Tibial nerve (tissue), 4 donors: ENCODE measurements at places on chromosomes 1 and 21. TPM values are rescaled to one million over a fixed set of nuclear protein-coding genes. Genes with fewer than 3 reads are reported as not detected.

DNA sequence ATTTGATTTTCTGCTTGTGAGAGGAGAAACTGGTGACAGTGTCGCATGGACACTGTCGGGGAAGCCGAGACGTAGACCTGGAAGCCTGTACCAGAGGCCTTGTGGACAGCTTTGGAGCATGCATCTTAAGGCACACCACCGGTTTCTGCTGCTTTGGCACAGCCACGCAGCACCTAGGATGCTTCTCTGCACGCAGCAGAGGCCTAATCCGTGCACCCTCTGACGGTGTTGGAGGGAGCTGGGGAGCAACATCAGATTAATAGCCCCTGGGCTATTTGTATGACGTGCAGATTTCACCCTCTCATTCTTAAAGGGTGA is 30.3 kb downstream of the TEX35 start:
- peak overlapping the region; percentile 87 for H3K27ac ChIP-seq
- H3K4me3 ChIP-seq: peak overlapping the region; percentile 86
- peaks cover 18% of the 10 kb centered on the region for H3K36me3 ChIP-seq
- DNase-seq: no peak

DNA sequence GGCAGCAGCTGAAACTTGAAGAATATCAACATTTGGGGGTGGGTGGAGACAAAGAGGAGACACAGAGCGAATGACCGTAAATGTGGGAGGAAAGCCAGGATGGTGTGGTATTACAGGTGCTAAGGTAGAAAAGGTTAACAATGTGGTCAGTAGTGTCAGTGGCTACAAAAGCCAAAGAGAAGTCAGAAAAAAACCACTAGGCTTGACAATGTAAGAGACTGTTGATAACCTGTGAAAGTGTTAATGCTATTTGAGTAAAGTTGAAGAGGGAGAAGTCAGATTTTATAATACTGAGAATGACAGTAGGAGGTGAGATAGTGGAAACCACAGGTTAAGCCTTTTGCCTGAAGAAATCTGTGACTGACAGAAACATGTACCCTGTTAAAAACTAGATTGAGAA is 120.8 kb downstream of the CLEC20A start:
- H3K4me1 ChIP-seq: peaks cover 12% of the 10 kb centered on the region
- no peaks in the 10 kb centered on the region for H3K36me3 ChIP-seq
- H3K27ac ChIP-seq: no peak overlapping the region
- no peak overlapping the region for H3K4me3 ChIP-seq

DNA sequence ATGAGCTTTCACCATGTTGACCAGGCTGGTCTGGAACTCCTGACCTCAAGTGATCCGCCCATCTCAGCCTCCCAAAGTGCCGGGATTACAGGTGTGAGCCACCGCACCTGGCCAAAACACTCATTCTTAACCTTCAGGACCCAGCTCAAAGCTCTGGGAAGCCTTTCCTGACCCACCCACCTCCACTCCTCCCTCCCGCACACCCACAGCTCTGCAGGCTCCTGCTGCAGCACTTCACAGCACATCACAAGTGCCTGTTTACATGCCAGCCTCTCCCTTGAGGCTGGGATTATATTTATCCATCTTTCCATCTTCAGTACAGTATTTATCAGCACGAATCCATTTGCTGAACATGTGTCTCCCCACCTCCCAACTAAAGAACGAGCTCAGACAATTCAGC is 14.9 kb downstream of the SLC9A1 start:
- H3K4me3 ChIP-seq: no peak overlapping the region
- DNase-seq: no peak
- H3K27me3 ChIP-seq: no peaks in the 10 kb centered on the region
- H3K36me3 ChIP-seq: no peaks in the 10 kb centered on the region
- no peaks in the 10 kb centered on the region for H3K4me1 ChIP-seq

DNA sequence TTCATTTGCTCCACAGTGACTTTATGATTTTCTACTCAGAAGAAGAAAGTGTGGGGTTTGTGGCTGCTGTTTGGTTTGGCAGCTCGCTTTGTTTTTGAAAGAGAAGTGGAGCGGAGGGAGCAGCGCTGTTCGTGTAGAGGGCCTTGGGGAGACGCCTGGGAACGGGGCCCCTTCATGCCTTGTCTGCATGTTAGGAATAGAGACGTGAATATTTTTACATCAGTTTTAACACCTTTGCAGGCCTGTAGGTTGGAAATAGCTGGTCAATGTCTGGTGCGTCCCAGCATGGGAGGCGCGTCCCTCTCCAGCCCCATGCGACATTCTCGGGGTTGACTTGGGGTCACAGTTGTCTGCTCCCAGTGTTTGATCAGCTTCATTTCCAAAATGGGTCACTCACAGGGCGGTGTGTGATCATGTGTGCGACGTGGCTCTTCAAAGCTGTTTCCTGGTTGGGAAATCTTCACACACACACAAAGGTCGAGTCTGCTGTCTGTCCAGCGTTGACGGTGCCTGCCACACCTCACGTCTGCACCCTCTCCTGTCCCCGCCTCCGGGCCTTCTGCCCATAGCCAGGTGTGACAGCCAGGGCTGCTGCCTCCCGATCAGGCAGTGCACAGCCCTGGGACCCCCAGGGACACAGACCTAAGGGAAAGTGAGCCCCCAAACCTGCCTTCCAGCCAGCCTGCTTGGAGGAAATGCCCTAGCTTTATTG is 149.2 kb downstream of the PSMG1 start:
- no peak overlapping the region for H3K4me3 ChIP-seq
- H3K27ac ChIP-seq: peak overlapping the region; percentile 24
- H3K4me1 ChIP-seq: no peaks in the 10 kb centered on the region

- no peak overlapping the region for H3K4me3 ChIP-seq
- no peaks in the 10 kb centered on the region for H3K27me3 ChIP-seq
- H3K27ac ChIP-seq: no peak overlapping the region
- DNase-seq: no peak
Measured at GRCh38 chr1:187685333-187685732, 856.6 kb downstream of the PLA2G4A start.

- DNase-seq: no peak
- no peaks in the 10 kb centered on the region for H3K36me3 ChIP-seq
- H3K4me1 ChIP-seq: no peaks in the 10 kb centered on the region
- H3K4me3 ChIP-seq: no peak overlapping the region
Measured at GRCh38 chr1:14367451-14367850, 231.0 kb upstream of the KAZN start.

GRCh38 chr1:8164670-8165069 is 138.6 kb upstream of the ERRFI1 start:
- no peaks in the 10 kb centered on the region for H3K27me3 ChIP-seq
- no peak overlapping the region for H3K4me3 ChIP-seq
- no peak for DNase-seq
- H3K4me1 ChIP-seq: no peaks in the 10 kb centered on the region

- no peaks in the 10 kb centered on the region for H3K36me3 ChIP-seq
- H3K4me3 ChIP-seq: no peak overlapping the region
- no peaks in the 10 kb centered on the region for H3K27me3 ChIP-seq
- no peak for DNase-seq
Measured at GRCh38 chr1:15788624-15789301, 18.7 kb downstream of the UQCRHL start.

DNA sequence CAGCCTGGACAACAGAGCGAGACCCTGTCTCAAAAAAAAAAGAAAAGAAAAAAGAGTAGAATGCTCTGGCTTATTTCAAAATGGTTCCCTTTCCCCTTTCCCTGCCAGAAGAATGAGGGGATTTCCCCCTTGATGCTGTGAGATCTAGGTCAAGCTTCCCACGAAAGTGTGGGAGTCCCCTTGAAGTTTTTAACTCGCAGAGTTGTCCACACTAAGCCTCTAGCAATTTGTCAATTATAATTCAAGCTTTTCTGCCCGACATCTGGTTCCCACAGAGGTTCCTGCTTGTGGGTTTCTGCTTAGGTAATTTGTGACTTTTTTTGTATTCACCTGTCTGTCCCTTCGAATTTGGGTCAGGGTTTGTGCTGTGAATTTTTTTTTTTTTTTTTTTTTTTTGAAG is 62.8 kb downstream of the ZFYVE9 start:
- H3K36me3 ChIP-seq: peaks cover under 1% of the 10 kb centered on the region
- H3K4me1 ChIP-seq: no peaks in the 10 kb centered on the region
- no peak for DNase-seq
- H3K27me3 ChIP-seq: no peaks in the 10 kb centered on the region
- no peak overlapping the region for H3K4me3 ChIP-seq

- H3K36me3 ChIP-seq: peaks cover 7% of the 10 kb centered on the region
- peak within 1 kb of the TSS; percentile 51 for H3K27ac ChIP-seq
- no peak for DNase-seq
- peak within 1 kb of the TSS; percentile 46 for H3K4me3 ChIP-seq
- H3K4me1 ChIP-seq: no peaks in the 10 kb centered on the region
Measured at GRCh38 chr1:150808121-150808520, at the start of gene CTSK. TSS of gene CTSK (minus strand) at chr1:150808260. CDS start at chr1:150806805, 1,455 bp downstream.

- no peaks in the 10 kb centered on the region for H3K27me3 ChIP-seq
- H3K36me3 ChIP-seq: no peaks in the 10 kb centered on the region
- no peak overlapping the region for H3K27ac ChIP-seq
- DNase-seq: no peak
- H3K4me1 ChIP-seq: peaks cover 12% of the 10 kb centered on the region
Measured at GRCh38 chr1:201517631-201518030, 10.7 kb upstream of the CSRP1 start.

DNA sequence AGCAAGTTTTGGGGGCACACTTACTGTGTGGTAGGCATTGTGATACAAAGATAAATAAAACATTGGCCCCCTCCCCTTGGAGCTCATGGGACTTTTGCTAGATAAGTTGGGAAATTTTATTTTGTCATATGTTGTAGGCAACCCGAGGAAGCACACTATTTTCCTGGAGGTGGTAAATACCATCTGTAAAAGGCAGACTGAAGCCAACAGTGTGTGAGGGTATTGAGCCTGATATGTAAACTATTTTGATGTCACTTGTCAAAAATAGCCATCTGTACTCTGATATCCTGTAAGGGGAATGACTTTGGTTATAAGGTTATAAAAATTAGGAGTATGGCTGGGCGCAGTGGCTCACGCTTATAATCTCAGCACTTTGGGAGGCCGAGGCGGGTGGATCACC is 30.6 kb downstream of the VANGL2 start:
- no peak for DNase-seq
- no peak overlapping the region for H3K4me3 ChIP-seq
- no peak overlapping the region for H3K27ac ChIP-seq

DNA sequence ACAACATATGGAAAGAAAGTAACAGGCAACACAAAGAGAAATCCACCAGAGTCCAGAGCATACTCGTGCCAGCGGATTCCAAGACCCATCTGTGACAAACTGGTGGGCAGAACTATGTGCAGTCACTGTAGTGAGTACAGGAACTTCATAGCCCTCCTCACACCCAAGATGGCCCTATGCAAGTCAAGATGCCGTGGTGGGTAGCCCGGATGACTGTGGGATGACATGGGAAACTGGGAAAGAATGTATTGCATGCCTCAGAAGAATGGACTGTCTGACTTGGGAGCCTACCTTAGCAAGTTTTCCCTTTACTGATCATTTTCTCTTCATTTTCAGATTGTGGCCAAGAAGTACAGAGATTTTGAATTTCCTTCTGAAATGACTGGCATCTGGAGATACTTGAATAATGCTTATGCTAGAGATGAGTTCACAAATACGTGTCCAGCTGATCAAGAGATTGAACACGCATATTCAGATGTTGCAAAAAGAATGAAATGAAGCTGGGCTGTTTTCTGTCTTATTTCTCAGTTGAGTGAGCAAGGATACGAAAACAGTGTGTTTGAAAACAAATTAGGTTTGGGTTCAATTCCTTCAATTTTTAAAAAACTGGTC is 47.3 kb downstream of the CLIC6 start:
- no peaks in the 10 kb centered on the region for H3K27me3 ChIP-seq
- DNase-seq: no peak
- no peaks in the 10 kb centered on the region for H3K36me3 ChIP-seq
- H3K27ac ChIP-seq: no peak overlapping the region
- H3K4me1 ChIP-seq: no peaks in the 10 kb centered on the region

DNA sequence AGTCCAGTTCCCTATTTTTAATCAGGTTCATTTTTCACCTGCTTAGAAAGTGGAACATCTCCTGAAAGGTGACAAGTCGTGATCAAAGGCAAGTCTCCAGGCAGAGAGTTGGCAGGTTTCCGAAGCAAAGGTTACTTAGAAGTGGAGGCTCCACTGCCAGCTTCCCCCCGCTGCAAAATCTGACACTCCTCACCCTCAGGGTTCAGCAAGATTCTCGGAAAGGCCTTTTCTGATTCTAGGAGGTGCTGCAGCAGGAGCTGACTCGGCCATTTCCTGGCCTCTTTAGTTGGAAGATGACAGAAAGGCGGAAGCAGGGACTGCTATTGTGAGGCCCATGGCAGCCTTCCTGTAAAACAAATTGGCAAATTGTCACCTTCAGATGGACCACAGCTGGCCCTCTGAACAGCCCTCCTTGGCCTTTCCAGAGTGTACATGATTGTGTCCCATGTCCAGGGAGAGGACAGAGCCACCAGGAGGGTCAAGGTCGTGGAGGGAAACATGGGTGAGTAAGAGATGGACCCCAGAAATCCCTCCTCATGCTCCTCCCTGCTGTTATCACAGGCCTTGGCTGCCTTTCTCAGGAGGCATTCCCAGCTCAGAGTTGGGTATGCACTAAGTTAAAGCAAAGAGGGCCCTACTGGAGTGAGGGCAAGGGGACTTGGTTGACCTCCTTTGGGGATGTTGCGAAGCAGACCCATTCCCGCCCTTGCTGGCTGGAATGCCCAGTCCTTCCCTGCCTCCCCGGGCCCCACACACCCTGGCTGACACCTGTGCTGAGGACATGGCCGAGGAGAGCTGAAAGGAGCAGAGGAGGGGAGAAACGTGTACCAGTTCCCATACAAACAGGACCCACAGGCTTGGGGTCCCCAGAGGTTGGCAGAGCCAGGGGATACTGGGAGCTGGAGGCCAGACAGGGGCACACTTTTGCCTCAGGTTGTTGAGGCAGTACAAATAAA is 115.5 kb upstream of the IRF2BP2 start:
- no peaks in the 10 kb centered on the region for H3K36me3 ChIP-seq
- no peaks in the 10 kb centered on the region for H3K27me3 ChIP-seq
- H3K27ac ChIP-seq: peak overlapping the region; percentile 92
- DNase-seq: peak; percentile 40

- no peak overlapping the region for H3K27ac ChIP-seq
- no peak overlapping the region for H3K4me3 ChIP-seq
- no peaks in the 10 kb centered on the region for H3K4me1 ChIP-seq
- no peaks in the 10 kb centered on the region for H3K36me3 ChIP-seq
- DNase-seq: no peak
Measured at GRCh38 chr21:22450507-22450906, 1452.3 kb downstream of the NCAM2 start.

GRCh38 chr1:40422630-40423263 is 27.5 kb upstream of the ZFP69B start:
- peaks cover 13% of the 10 kb centered on the region for H3K4me1 ChIP-seq
- H3K27me3 ChIP-seq: no peaks in the 10 kb centered on the region
- no peaks in the 10 kb centered on the region for H3K36me3 ChIP-seq
- DNase-seq: no peak
- no peak overlapping the region for H3K27ac ChIP-seq

GRCh38 chr1:181562395-181562794 is 79.1 kb downstream of the CACNA1E start:
- DNase-seq: no peak
- H3K4me3 ChIP-seq: no peak overlapping the region
- no peaks in the 10 kb centered on the region for H3K4me1 ChIP-seq
- H3K27me3 ChIP-seq: no peaks in the 10 kb centered on the region

The MMP23B gene
- total RNA-seq: 1.2 TPM

The OSBPL9 gene
- total RNA-seq: 86.1 TPM

The KIF1B gene
- total RNA-seq: 67.8 TPM
